T-helper 2 cell (primary cell): ENCODE measurements at places on chromosomes 3 and 15.
A peak's percentile ranks its signal among the peaks of the same experiment; 100 is the strongest.

DNA sequence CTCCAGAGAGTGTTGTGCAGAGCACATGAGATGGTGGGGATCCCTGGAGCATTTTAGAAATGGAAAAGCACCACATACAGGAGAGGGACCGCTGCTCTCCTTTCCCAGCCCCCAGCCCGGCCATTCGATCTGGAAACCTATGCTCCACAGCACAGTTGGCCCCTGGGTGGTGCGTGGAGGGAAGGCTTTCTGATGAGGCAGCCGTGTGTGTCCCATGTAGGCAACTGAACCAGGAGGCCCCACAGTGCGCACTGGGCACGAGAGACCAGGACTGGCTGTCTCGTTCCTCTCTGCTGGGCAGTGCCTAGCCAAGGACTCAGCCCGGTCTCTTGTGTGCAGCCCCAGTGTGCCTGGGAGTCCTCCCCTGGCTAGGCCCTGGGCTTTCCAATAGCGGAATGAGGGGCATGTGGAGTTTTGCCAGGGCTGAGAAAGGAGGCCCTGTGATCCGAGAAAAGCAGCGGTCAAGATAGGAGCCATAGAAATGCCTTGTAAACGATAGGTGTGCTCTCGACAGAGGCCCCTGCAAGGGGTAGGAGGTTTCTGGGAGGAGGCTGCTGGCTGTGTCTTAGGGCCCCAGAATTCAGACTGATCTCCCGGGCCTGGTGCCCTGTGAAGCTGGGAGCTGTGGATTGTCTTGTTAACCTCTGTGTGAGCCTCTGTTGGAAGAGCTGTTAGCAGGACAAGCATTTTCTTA lies 39.0 kb downstream of the CHDH start:
- DNase-seq, result no peak

DNA sequence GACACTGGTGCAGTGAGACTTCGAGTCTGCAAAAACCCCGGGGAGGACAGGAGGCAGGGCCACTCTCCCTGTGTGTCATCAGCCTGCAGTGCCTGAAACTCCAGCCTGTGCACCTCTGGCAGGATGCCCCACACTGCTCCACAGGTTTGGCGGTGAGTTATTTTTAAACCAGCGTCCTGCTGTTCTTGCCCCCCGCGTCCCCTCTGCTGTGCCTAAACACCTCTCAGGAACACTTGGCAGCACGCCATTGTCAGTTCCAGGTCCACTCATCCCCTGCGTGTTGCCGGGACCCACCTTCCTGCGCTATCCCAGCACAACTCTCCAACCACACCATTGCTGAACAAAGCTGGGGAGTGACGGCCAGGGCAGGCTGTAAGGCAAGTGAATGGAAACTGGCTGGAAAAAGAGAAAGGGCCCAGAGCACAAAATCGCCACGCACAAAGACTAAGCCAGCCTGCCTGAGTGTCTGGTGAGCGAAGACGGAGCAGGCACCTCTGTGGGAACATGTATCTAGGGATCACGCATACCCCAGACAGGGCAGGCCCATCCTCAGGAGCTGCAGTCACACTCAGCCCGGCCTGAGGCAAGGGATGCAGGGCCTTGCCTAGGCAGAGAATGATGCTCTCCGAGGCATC lies 3.1 kb upstream of the PLA2G4F start:
- no peak for DNase-seq

DNA sequence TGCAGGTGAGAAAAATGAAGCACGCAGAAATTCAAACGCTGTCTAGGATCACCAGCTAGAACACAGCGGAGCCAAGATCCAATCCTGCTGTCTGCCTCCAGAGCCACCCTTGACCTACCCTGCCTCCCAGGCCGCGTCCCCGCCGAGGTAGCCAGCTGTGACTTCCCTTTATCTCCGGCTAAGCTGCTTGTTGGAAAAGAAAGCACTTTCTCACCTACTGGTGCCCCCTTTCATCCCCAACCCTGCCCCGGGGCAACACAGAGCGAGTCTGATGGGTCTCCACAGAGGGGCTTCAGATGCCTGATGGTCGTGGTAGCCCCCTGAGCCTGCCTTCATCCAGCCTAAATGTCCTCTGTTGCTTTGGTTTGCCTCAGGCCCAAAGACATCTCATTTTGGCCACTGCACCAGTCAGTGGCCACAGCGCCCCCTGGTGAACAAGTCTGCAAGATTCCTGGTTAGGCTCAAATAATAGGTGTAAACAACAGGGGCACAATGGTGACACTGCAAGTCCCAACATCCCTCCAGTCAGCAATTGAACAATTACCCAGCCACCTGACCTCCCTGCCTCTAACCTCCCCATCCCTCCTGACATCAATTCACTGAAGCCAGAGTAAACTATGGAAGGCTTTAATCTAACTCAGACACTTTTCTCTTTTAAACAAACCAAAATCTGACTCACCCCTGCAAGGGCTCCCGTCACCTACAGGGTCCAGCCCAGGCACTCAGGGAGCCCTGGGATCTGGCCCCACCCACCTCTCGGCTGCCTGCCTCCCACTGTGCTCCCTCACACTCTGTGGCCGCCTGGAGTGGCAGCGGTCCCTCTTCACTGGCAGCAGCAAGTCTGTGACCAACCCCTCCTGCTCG lies 27.3 kb upstream of the BCL2L10 start:
- DNase-seq, result peak; percentile 25

DNA sequence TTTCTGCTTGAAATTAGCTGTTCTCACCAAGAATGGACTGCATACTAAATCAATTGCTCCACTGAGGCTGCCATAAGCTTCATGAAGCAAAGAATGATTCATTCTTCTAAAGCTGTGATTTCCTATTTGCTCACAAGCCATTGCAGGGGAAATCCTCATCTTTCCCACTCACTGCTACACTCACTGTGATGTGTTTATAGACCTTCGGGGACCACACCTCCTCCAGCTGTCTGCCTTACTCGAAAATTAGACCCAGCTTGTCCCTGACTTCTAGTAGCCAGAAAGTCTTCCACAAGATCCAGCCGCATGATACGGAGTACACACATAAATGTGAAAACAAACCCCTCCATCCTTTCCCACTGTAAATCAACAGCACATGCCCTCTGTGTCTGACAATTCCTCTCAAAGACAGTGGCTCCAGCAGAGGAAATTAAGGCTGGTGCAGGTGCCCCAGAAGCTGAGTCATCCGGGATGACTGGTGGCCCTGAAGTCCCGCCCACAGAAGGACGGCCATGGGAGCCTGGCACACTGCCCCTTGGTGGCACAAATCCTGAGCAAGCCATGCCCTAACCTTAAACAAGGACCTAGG lies 172.0 kb downstream of the STT3B start:
- DNase-seq, result peak; percentile 19

GRCh38 chr3:11513817-11514135 lies 129.9 kb downstream of the VGLL4 start:
- no peak for DNase-seq

DNA sequence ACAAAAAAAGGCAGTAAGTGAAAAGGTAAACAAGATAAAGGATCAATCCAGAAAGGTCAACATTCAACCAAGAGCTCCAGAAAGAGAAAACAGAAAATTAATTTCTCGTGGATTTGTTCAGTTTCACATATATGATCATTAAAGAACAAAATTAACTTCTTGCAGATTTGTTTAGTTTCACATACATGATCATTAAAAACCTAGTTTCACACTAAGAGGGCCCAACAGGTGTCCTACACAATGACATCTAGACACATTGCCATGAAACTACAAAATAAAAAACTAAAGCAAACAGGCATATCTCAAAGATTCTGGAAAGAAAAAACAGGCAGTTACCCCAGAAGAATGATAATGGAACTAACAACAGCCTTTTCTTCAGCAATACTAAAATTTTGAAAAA lies 22.1 kb downstream of the PHC3 start:
- DNase-seq, result no peak
